ENCODE measurements at places on chromosomes 1 and 21.

DNA sequence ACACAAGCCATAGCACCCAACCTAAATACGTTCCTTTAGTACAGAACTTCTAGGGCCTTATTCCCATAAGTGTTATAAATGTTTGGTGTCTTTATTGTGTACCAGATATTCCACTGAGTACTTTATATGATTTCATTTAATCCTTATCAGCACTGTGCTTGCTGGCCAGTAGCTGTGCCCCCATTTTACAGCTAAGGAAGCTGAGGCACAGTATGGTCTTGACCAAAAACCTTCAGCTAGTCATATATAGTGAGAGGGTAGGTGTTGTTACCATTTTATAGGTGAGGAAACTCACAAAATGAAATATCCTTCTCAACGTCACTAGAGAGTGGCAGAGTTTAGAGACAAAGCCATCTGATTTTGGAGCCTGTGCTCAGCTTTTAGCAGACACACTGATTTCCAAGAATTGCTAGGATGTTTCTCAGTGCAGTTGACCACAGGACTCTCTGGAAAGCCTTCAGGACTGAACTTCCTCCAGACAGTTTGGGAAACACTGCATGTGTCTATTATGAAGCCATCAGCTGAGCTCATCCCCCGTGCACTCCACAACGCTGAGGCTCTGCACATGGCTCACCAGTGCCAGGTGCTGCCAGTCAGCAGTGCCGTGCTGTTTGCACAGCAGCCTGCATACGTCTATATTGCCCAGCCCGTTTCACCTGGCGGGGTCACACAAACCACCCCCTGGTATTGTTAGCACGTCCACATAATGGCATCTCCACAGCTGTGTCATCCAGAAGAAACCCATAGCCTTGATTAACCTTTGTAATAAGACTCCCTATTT is 15.4 kb downstream of the NPPA start:
- DNase-seq, result no peak

DNA sequence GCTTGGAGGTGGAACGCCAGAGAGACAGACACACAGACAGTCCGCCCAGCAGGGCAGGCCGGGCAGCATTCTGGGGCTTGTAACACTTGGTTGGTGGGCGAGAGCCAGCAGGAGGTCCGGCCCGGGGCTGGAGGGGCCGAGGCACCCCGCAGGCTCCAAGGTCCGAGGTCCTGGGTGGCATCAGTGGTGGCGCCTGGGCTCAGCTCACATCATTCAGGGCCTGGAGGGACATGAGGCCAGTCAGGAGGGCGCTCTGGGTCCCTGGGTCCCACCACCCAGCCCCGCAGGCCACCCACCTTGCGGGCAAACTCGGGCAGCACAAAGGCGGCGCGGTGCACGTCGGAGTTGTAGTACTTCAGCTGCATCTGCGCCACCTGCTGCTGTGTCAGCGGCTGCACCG is 5.2 kb downstream of the SRM start:
- no peak for DNase-seq

- no peak for DNase-seq
Observed at GRCh38 chr1:170929412-170929834, 5.9 kb upstream of the MROH9 start.

GRCh38 chr1:178283409-178283808 is 189.5 kb downstream of the RASAL2 start:
- no peak for DNase-seq

DNA sequence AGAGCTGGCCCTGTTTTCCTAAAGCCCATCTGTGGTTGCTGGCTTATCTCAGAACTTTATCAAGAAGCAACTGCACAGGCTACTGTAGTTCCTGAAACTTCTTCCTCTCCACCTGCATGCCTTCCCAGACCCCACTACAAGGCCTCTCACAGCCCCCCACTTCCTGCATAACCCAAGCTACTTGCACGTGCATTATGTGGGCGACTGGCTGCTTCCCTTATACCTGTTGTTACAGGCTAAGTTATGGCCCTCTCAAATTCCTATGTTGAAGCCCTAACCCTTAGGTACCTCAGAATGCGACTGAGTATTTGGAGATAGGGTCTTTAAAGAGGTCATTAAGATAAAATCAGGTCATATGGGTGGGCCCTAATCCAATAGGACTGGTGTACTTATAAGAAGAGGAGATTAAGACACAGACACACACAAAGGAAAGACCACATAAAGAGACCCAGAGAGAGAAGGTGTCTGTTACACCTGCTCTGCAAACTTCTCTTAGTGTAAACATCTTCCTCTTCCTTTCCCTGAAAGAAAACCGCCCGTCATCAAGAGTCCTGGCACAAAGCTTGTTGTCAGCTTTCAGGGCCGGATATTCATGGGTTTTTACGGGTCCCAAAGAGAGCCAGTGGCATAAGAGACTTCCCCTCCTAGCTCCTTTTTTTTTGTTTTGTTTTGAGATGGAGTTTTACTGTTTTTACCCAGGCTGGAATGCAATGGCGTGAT is 5.1 kb downstream of the ZNF496 start:
- DNase-seq, result no peak

DNA sequence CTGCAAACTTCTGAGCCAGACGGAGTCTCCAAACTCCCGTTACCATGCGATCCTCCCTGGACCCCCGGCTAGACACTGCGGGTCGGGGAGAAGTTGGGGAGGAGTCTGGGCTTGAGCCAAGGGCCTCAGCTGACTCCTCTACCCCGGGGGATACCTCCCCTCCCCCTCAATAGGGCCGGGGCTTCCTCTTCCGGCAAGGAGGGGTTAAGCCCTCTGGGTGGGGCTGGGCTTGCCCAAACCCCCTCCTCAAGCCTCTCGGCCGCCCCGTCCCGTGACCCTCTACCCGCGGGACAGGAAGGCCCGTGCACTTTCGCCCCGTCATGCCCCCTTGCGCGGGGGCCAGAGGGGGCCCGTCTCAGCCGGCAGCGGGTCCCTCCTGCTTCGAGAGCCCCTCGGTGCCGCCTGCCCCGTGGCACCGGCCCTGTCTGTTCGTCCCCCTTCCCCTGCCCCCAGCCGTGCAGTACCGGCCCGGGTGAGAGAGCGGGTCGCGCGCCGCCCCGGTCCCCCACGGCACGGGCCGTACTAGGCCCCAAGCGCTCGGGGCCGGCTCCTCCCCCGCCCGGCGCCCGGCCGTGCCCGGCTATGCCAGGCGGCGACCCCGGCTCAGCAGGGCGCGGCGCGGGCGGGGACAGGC is 652 bp downstream of the ARL8A start:
- no peak for DNase-seq

GRCh38 chr1:6359216-6360116 is 34.1 kb downstream of the ACOT7 start:
- no peak for DNase-seq

DNA sequence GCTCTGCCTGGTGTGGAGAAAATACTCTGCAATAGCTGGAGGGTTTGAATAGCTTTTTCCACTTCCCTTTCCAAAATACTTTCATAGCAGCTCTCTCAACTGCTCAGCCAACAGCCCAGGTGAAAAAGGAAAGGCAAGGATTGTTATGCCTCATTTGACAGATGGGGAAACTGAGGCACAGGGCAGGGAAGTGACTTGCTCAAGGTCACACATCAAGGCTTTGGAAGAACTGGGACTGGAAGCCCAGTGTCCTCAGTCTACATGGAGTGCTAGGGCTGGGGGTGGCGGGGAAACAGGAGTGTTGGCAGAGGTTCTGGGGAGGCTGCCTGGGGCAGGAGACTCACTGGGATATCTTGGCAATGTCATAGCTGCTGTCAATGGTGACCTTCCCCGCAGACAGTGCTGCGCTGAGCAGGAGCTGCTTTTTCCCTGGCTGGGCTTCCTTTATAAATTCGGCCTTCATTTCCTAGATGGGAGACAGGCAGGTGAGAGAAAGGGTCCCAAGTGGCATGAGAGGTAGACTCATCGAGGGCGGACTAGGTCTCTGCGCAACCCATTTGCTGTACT is 4.0 kb downstream of the CHI3L1 start:
- no peak for DNase-seq

GRCh38 chr21:16821588-16821987 is 691.3 kb upstream of the CXADR start:
- DNase-seq, result no peak

GRCh38 chr1:113255720-113256347 is 134.5 kb upstream of the MAGI3 start:
- DNase-seq, result no peak

GRCh38 chr21:34205811-34206571 is 132.6 kb downstream of the MRPS6 start:
- no peak for DNase-seq

- no peak for DNase-seq
Observed at GRCh38 chr1:43386676-43387075, 2.9 kb downstream of the MED8 start.

DNA sequence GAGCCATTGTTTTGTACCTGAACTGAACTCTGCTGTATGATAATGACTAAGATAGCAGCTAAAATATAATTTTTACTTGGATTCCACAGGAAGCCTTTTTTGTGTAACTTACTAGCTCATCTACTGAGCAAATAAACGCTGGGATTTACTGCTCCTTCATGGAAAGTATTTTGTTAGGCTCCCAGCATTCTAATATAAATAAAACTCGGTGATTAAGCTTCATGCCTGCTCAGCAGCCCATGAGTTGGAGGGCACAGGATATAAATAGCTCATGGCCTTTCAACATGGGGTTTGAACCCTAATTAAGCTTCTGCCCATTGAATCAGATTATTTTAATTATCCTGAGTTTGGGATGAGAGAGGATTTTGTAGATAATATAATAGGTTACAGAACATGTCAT is 180.0 kb downstream of the PCP4 start:
- DNase-seq, result no peak

DNA sequence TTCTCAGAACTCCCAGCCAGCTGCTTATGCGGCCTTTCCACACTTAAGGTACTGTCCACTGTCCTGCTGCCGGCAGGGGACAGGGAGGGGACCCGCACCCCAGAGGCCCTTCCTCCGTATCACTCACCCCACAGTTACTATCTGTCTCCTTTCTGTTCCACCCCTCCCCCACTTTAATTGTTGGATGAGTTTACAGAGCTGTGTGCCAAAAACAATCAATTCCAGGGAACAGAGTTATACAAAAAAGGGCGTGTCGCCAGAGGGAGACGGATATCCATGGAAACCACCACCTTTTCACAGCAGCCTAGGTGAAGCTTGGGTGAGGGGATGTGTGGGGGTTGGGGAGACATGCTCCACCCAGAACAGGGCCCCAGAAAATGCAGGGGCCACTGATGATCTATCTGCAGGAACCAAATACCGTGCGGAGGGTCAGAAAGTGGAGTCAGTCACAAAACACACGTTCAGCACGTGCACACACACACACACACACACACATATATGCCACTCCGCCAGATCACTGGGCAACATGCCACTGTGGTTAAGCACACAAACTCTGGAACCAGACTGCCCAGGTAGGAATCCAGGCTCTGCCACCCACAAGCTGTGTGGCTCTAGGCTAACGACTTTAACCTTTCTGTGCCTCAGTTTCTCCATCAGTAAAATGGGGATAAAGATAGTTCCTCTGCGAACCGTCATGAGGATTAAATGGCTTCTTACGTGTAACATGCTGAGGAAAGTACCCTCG is 30.5 kb downstream of the CASZ1 start:
- DNase-seq, result no peak

GRCh38 chr1:243520831-243521230 is 265.0 kb downstream of the SDCCAG8 start:
- DNase-seq, result no peak

DNA sequence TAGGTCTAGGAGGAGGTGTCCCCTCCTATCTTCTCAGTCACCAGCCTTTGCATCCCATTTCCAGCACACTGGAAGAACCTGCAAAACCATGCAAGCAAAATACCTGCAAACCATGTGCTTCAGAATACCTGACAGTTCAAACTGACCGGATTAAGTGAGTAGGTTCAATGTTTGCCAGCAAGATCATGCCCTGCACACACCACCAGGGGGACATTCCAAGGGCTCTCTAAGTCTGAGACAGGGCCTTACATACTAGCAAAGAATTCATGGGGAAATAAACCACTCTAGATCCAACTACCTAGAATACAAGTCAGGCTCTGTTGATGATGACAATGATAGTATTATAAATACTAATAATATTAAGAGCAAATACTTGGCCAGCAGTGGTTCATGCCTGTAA is 27.6 kb downstream of the INPP5B start:
- DNase-seq, result no peak

GRCh38 chr1:200646515-200646914 is 23.2 kb downstream of the DDX59 start:
- no peak for DNase-seq

DNA sequence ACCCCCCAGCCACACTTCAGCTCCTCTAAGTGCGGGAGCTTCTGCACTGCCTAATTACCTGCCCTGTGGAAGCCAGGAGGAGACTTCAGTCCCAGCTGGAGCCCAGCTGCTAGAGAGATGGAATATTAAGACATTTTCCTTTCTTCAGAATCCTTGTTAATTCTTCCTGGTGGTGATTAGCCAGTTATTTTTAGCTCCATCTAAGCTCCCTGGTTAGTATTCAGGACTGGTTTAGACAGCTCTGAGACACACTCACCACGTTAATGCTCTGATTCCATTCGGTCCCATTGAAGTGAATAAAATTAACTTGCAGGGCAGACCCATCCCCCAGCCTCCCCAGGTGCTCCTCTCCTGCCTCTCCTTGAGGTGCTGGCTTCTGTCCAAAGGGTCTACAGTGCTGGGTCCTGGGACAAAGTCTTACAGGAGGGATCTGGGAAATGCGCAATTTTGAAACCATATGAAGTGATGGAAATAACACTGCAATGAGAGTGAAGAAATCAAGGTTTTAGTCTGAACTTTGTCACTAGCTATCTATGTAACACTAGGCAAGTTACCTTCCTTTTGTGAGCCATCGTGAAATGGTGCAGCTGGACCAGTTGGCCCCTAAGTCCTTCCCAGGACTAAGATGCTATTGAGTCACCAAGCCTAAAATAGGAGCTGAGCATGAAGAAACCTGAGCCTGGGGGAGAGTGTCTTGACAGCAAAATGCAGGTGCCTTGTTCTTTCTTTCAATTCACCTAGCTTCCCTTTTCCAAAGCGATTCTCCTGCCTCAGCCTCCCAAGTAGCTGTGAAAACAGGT is 117.4 kb upstream of the ATP1A1 start:
- no peak for DNase-seq

DNA sequence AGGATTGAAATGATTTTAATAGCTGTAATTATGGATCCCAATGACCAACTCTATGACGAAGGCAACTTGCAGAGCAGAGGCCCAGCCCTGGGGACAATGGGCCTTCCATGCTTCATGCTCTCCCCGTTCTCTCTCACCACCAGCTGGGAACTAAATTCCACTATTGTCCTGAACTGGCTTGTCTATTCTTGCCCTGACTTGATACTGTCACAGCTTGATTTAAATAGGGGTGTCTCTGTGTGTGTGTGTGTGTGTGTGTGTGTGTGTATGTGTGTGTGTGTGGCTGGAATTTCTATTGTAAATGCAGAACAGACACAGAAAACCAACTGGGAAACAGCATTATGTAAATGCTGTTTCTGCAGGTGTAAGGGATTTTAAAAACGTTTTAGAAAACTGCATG is 57.0 kb downstream of the SLC22A15 start:
- DNase-seq, result no peak

GRCh38 chr1:119010201-119010600 is 22.1 kb upstream of the TBX15 start:
- no peak for DNase-seq
